Osteoblast (primary cell): ENCODE measurements at places on chromosomes 2 and 18. TPM values are rescaled to one million over a fixed set of nuclear protein-coding genes. Genes with fewer than 3 reads are reported as not detected.

Gene HEATR5B
- total RNA-seq = 29.2 and 29.3 TPM in 2 replicates

Gene MAL
- total RNA-seq = not detected in 2 replicates

Gene FBLN7
- 5.3 and 5.8 TPM in 2 replicates for total RNA-seq

Gene TGFA
- not detected in 2 replicates for total RNA-seq

Gene IL18RAP
- total RNA-seq = not detected in 2 replicates

Gene CROCC2
- total RNA-seq = under 0.01 TPM in 2 replicates

Gene ITGA4
- 5.3 and 9.0 TPM in 2 replicates for total RNA-seq

Gene SLC40A1
- 10.9 and 13.6 TPM in 2 replicates for total RNA-seq

Gene FTCDNL1
- total RNA-seq = 4.7 and 5.0 TPM in 2 replicates

Gene LRRTM1
- total RNA-seq = 0.29 TPM in 1 of 2 replicates, not detected in the other

Gene AQP12B
- not detected in 2 replicates for total RNA-seq
